ENCODE measurements at places on chromosomes 1 and 21. TPM values are rescaled to one million over a fixed set of nuclear protein-coding genes. Genes with fewer than 3 reads are reported as not detected.

GRCh38 chr1:1911350-1912041 is 3.6 kb upstream of the CALML6 start:
- DNase-seq: no peak

DNA sequence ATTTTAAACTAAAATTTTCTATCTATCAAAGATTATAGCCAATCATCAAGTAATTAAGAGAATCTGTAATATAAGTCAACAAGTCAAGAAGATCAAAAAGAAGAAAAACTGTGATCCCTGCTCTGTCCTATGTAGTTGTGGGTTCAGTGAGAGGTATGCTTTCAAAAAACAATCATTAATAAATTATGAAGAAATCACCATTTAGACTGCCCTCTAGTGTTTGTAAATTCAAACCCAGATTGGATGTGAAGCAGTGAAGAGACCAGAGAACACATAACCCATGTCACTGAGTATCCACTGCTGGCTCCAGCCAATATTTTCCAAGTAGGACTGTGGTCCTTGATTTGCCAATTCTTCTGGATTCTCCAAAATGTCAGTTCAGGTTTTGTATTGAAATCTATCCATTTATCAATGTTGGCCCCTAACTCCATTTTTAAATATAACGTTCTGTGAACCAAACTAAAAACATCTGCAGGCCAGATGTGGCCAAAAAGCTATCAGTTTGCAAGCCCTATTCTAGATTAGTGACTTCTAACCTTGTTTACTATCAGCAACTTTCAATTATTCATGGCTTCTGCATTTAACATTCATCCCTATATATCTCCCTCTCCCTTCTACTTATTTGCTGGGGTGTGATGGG is 467.5 kb upstream of the CXADR start:
- no peak for DNase-seq

GRCh38 chr1:220500372-220500771 is 27.6 kb upstream of the MARK1 start:
- no peak for DNase-seq

DNA sequence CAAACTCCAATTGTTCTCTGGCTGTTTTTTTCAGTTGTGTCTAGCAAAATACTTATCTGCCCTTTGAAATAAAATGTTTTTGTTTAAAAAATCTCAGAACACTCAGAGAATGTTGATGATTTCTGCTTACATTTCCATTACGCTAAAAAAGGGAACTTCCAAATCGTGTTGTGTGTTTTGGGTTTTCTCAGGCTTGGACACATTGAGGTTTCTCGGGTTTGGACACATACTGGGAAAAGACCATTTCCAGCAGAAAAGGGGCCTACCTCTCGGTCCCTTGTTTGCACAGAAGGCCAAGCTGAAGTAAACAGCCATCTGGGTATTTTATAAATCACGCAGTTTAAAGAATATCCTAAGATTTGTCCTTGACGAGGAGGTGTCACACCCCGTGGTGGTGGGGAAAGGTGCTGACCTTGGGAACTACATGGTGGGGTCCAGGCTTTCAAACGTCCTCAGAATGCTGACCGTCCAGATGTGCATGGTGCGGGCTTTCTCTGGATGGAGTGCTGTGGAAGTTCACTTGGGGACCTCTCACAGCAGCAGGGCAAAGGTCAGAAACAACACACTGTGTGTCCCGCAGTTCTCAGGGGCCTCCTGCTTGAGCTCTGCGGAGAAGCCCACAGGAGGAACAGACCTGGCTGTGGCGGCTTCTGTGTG is 67.8 kb downstream of the SLC37A1 start:
- no peak for DNase-seq

DNA sequence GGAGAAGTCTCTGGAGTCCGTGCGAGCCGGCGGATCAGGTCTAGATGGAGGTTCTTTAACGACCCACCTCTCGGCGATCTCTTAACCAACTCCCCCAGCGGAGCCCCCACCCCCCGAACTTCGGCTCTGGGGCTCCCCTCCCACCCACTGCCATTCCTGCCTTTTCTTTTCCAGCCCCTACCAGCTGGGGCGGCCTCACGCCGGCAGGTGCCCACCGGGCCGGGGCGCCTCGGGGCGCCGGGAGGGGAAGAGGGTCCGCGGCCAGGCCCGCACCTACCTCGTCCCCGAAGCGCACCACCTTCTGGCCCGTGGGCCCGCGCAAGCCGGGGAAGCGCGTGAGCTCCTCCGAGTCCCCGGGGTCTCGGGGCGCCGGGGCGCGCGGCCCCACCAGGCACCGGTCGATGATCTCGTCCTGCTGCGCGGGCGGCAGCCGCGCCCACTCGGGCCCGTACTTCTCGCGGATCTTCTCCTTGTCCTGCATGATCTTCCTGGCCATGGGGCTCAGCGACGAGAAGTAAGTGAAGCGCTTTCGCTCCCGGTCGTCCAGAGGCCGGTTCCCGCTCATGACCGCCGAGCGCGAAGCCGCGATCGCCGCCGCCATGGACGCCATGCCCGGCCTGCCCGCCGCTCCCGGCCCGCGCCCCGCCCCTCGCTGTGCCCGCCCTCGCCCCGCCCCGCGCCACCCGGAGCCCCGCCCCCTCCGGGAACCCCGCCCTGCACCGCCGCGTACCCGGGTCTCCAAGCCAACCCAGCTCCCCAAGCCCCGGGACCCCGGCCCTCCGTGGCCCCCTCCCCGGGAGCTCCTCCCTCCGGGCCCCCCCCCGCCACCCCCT is at the start of gene C1orf198:
Gene C1orf198 (minus strand): TSS at position 619 of the 833 bp plus-strand sequence. CDS start 9 bp downstream, at position 610.
- peak; percentile 89 for DNase-seq

DNA sequence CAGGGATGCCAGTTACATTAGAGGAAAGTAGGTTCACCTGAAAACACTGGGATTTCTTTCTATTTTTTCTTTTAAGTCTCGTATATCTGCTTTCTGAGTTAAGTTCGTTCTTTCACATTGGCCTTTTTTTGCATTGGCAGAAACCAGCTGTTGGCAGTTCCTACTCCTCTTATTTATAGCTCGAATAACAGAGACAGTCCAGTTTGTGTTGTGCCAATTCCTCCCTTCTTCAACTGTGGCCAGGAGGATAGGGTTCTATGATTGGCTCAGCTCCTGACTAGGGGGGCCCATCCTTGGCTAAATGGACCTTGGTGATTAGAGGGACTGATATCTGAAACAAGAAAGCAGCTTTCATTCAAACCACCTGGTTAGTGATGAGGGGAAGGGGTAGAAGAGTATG is 115.8 kb downstream of the RPS6KC1 start:
- no peak for DNase-seq

- DNase-seq: no peak
Observed at GRCh38 chr21:46665566-46665965, 30.1 kb downstream of the PRMT2 start.

FMO5 gene
- 1.6 TPM for total RNA-seq
